Stimulated activated CD8-positive, alpha-beta memory T cell treated with anti-CD3 and anti-CD28 coated beads, Interleukin-4, amount 100 ng/mL, for 1 hour (primary cell): ENCODE measurements at places on chromosomes 2 and 18.

GRCh38 chr2:188984680-188985079 is 10.5 kb downstream of the COL3A1 start:
- no peak for DNase-seq

- DNase-seq = no peak
Measured at GRCh38 chr18:35050028-35050546, 8.9 kb downstream of the MAPRE2 start.

GRCh38 chr2:108570416-108570815 is 36.1 kb downstream of the LIMS1 start:
- no peak for DNase-seq

- DNase-seq = no peak
Measured at GRCh38 chr18:23448291-23448690, 4.8 kb upstream of the RIOK3 start.

GRCh38 chr2:191926671-191927070 is 79.8 kb upstream of the CAVIN2 start:
- no peak for DNase-seq

DNA sequence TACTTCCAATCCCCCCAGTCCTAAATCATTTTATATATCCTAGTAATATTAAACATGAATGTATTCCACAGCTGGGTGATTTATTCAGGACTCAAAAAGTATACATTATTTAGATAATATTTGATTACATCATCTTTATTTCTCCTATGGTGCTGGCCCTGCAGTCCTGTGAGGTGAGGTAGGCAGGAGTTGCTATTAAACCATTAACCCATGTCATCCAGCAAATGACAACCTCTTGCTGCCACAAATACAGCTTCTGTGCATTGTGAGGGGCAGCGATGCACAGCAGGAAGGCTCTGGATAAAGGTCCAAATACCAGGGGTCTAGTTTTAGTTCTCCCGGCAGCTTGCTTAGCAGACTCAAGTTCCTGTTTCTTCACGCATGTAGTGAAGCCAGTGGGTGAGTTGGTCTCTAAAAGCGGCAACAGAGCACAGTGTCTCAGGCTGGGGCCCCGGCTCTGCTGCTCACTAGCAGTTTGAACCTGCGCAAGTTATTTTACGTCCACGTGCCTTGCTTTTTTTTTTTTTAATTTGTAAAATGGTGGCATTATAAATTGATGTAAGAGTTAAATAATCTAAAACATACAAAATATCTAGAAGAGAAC is 36.1 kb downstream of the INSIG2 start:
- no peak for DNase-seq

DNA sequence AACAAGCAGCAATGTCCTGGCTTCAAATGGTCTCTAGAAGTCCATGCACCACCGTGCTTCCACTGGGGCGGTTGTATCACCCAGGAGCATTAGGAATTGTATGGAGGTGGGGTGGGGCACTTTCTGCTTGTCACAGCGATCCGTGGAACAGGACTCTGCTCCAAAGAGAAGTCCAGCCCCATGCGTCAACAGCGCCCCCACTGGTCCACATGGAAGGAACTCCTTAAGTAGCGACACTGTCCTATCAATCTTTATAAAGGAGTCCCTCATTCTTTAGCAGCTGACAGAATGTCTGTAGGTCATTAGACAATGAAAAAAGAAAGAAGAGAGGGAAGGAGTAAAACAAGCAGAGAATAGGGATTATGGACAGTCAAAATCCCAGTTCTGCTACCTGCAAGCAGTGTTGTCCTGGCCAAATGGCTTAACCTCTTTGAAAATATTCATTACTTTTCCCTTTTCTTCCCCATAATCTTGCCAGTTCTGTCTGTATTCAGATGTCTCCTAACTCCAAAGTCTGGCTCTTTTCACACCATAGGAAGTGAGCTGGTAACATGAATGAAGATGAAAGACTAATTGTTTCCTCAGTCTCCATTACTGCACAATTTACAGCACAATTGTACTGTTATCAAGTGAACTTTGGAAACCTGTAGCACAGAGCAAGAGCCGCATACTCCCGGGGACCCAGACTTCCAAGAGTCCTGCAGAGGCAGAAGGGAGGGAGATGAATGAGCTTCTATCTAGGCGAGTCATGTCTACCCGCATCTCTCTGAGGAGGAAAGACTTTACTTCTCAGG is 9.9 kb downstream of the NFE2L2 start:
- DNase-seq = no peak

DNA sequence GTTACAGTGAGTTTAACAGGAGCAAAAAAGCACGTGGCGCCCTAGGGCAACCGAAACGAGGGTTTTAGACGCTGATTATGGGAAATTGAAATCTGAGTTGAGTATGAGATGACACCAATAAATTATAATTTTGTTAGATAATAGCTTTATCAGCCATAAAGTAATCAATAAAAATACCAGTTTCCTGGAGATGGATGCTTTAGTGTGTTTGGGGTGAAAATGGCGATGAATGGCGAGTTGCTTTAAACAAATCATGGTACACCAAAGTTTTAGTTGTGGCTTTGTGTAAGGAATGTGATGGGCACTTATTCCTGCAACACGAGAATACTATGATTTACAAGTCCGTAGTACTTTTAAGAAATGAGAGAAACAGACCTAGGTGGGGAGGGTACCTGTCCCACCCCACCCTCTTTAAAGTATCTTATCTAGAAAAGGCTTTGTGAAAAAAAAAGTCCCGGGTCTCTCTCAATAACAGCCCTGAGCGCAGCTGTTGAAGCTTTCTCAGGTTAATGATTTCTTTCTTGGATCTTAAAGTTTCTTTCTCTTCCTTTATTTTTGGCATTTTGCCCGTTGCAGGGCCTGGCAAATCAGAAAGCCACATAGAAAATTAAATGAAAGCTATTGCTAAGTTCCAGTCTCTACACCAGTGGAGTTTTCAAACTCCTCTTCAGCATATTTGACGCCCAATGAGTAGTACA is 1.5 kb upstream of the RRM2 start:
- DNase-seq = no peak

DNA sequence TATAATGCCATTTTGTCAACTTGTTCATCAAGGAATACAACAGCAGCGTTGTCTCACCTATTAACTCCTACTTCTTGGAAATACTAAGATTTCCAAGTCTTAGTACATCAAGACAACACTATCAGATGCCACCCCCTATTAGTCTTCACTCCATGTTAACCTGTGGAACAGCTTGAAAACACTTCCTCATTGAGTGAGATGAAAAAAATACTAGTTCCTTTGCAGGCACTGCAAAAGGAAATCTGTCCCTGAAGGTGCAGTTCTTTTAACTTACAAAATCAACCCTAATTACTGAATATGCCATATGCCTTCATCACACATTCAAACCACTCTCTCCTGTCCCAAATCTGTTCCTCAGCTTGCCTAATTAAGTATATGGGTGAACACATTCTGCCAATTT is 4.0 kb downstream of the CWC22 start:
- no peak for DNase-seq

DNA sequence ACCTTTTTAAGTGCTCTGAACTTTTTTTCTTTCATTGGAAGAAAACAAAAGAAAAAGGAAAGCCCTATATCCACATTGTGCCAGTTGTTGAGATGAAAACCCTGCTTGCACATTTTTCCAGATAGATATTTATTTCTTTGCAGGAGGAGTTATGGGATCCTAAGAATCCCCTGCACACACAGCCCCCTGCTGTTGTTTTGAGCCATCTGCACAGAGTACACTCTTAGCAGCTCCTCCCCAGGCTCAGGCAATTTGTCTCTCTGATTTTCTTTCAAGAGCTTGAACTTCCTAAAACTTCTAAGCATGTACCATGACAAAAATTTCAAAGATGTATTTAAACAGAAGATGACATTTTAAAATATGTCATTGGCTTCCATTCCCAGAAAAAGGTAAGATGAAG is 436.9 kb downstream of the METTL4 start:
- no peak for DNase-seq

- DNase-seq = no peak
Measured at GRCh38 chr18:7224198-7224597, 6.7 kb upstream of the LRRC30 start.

- no peak for DNase-seq
Measured at GRCh38 chr2:233399306-233400225, 45.3 kb downstream of the DGKD start.

DNA sequence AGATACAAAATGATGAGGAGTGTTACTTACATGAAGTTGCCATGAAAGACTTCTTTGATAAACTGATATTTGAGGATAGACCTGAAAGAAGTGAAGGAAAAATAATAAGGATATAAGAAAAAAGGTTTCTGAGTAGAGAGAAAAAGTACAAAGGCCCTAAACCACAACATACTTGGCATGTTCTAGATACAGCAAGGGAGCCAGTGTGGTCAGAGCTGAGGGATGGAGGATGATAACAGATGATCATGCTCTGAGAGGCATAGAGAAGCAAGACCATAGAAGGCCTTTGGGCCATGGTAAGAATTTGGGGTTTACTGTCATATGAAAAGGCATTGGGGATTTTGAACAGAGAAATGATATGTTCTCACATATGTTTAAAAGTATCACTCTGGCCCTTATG is 424.1 kb upstream of the CHST9 start:
- no peak for DNase-seq

DNA sequence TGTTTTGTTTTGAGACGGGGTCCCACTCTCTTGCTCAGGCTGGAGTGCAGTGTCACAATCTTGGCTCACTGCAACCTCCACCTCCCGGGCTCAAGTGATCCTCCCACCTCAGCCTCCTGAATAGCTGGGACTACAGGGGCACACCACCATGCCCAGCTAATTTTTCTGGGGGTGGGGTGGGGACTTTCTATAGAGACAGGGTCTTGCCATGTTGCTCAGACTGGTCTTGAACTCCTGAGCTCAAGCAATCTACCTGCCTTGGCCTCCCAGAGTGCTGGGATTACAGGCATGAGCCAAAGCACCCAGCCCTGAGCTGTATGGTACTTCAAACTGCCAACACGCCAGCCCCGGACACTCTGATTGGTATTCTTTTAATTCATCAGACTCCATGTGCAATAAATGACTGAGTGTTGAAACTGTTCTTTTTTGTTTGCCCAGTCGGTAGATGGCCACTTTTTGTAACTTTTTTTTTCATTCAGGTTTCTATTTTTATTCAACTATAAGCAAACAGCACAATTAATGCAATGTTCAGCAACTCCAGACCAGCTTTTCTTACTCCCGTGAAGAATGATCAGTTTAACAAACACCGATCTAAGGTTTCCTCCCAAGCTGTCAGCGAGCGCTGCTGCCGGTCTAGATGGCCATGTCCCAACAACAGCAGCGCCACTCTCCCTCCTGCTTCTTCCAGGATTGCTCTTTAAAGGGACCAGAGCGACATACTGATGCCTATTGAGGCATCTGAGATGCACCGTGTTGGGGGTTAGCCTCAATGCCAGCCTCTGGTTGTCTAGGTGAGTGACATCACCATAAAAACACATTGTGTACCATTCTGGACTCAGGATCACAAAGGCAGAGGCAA is 12.5 kb upstream of the TGOLN2 start:
- no peak for DNase-seq

DNA sequence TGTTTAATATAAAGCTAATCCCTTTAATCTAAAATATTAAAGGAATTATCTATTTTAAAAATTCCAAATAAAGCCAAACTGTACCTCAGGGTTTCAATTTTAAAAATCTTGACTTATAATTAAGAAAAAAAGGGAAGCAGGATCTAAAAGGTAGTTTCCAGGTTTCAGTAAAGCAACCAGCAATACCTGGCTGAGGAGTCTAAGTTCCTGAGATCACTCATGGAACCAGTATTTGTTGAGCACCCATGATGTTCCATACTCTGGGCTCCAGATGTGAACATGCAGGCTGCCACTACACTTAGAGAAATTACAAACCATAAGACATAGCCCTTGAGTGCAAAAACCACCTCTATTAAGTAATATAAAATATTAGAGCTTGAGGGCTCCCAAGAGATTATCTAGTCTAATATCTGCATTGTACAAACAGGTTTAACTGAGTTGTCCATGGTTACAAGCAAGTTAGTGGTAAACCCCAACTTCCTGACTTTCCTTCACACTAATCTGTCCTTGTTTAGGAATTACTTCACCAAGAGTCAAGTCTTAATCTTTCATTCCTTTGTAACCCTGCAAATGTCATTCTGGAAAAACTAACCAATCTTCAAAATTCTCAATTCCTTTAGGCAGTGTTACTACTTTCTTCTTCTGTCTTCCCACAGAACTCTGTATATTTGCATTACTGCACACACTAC is 49.2 kb downstream of the CLASP1 start:
- no peak for DNase-seq

DNA sequence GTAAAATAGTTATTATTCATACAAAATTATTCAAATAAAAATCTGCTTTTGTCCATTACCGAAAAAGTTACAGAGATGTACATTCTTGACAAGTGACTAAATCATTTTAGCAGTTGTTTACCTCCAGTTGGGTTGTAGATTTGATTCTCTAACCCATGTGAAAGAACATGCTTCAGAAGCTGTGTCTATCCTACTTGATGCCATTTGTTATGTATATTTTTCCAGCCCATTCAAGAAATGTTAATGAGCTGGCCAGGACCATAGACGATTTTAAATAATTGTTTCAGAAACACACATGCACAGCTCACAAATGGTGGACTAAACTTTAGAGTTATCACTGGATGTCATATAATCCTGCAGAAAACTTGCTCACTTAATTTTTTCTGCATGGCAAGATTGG is 391.1 kb upstream of the REG3G start:
- no peak for DNase-seq

GRCh38 chr2:189763908-189764661 is 1.5 kb upstream of the OSGEPL1 start:
- DNase-seq = no peak

DNA sequence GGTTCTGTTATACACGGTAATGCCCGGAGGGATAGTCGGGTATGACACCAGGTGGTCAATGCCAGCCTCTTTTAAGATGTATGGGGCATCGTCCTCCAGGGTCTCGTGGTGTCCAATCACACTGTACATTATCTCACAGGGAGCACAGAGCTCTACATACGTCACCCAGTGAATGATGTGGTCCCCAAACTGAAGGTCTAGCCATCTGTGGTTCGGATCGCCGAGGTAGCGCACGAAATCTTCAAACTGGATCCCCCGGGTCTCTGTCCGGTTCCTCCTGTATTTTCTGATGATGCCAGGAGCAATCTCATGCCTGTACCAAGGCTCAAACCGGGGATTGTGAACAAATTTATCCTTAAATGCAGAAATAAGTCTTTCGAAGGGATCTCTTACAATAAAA is 24.1 kb downstream of the CHST10 start:
- no peak for DNase-seq

DNA sequence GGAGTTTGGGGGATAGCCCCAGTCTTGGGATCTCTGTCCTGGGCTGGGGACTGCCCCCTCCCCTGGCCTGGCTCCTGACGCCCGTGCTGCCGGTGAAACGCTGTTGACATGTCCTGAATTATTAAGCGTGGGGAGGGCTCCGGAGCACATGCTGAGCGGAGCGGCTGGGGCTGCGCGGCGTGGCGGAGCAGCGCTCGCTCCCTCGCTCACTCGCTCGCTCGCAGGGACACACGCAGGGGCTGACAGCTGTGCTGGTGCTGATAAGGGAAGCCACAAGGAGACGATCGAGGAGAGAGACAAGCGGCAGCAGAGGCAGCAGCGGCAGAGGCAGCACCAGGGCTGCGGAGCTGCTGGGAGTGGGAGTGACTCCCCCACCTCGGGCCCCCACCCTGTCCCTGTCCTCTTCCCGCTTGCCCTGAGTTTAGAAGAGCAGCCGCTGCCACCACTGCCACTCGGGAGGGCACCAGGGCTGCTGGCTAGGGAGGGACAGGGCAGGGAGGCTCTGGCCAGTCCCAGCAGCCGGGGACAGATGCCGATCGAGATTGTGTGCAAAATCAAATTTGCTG is at the start of gene ASIC4:
Gene ASIC4 (plus strand): TSS at position 287 of the 566 bp plus-strand sequence. CDS start 243 bp downstream, at position 530.
- DNase-seq = no peak
